ENCODE measurements at places on chromosomes 7 and 10. TPM values are rescaled to one million over a fixed set of nuclear protein-coding genes. Genes with fewer than 3 reads are reported as not detected.

DNA sequence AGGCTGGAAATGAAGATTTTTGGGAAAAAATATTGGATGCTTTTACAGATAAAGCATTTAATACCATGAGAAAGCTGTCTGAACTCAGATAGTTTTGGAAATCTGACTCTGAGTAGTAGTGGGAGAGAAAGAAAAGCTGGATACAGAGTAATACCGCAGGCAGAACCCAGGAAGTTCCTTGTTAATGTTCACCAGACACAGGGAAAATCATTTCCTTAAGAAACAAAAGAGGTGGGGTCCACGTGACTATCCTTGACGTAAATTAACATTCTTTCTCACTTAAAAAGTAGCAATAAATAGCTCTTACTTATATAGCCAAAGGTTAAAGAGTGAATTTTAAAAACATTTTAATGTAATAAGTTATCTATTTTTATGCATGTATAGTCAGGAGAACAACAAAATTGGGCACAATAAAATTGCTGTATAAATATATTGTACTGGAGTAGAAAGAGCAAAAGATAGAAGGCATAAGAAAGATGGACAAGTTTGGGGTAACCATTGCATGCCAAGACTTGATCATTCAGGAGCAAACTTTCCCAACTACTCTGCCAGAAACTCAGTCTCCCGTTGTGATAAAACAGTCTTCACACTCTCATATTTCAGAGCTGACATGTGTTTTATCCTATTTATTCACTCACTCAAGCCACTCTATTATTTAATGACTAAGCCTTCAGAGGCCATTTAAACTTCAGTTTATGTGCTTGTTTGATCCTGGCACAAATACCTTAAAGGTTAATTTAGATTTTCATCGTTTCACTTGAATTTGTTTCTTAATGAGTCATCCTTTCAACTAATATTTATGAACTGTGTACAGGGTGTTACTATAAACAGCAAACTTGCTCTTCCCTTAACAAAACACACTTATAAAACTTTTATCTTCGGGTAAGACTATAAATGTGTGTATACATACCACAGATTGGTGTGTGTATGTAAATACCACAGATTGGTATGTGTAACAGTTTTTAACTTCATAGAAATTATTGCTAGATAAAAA, 143.1 kb downstream of the GNAI1 start:
- no peak overlapping the region for H3K4me3 ChIP-seq
- no peak overlapping the region for H3K27ac ChIP-seq
- no peaks in the 10 kb centered on the region for H3K36me3 ChIP-seq
- no peak for DNase-seq

Gene ERV3-1
- 17.0 TPM for total RNA-seq

DNA sequence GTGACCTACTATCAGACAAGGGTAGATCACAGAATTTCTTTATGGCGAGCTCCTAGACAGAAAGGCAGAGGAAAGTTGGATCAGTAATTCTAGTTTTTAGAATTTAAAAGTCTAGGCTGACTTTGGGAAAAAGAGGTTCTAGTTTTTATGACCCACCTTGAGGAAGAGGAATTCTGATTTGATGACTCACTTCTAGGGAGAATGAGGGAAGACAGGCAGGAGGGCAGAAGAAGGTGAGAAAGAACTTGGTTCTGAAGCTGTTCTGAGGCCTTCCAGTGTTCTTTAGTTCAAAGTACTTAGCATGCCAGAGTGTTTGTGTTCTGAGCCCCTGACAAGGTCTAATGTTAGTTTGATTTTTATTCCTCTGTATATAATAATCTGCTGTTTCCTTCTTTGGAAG, 97.2 kb downstream of the PODXL start:
- no peak for DNase-seq
- no peak overlapping the region for H3K4me3 ChIP-seq
- peaks cover 21% of the 10 kb centered on the region for H3K36me3 ChIP-seq
- H3K27me3 ChIP-seq: no peaks in the 10 kb centered on the region
- no peak overlapping the region for H3K27ac ChIP-seq

- H3K4me3 ChIP-seq: no peak overlapping the region
- H3K4me1 ChIP-seq: no peaks in the 10 kb centered on the region
- no peaks in the 10 kb centered on the region for H3K36me3 ChIP-seq
Observed at GRCh38 chr10:20343036-20343435, 526.8 kb downstream of the PLXDC2 start.

- peaks cover 1% of the 10 kb centered on the region for H3K36me3 ChIP-seq
- H3K27me3 ChIP-seq: no peaks in the 10 kb centered on the region
- no peak overlapping the region for H3K4me3 ChIP-seq
Observed at GRCh38 chr10:79192677-79193003, 123.9 kb downstream of the ZMIZ1 start.

Data from left lung (tissue), 14 donors.